ENCODE measurements at places on chromosomes 7 and 10.

GRCh38 chr7:38858259-38858884 is 50.6 kb downstream of the VPS41 start:
- no peak for DNase-seq

DNA sequence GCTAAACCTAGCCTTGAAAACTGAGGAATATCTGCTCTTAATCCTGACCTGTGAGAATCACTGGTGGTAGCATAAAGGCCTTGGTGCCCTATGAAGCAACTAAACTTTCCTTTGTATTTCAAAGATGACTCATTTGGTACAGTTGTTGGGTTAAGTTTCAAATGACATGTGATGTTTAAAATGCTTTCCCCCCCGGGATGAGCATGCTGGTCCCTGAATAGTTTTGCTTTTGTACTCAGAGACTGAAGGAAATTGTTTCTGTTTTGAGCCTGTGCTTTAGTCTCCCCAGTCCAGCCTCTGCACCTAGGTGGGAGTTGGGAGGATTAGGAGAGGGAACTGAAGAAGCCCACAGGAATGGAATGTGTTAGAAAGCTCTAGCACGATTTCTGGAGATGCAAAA is 258.9 kb upstream of the NPY start:
- DNase-seq, result no peak

- no peak for DNase-seq
Observed at GRCh38 chr7:22872096-22872807, 49.6 kb upstream of the TOMM7 start.

DNA sequence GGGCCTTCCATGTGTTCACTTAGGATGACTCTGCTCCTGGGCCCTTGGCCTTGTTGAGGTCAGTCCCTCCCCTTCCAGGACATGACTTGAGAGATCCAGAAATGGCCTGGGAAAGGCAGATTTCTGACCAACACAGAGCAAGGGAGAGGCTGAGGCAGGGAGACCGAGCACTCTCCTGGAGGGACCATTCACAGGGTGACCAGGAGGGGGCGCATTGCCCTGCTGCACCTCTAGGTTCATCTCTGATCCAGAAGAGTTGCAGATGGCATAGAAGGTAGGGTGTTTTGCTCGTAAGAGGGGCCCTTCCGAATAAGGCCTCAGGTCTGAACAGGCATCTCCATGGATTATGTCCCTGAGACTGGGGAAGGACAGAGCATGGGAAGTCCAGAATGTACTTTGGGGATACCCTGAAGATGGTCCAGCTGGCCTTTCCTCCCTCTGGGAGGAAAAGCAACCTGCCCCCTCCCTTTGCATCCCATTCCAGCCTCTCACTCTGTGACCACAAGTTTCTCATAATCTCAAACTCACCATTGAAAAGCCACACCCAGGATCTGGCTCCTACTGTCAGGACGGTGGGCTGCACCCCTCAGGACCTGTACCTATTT is 6.6 kb downstream of the DMBT1 start:
- no peak for DNase-seq

DNA sequence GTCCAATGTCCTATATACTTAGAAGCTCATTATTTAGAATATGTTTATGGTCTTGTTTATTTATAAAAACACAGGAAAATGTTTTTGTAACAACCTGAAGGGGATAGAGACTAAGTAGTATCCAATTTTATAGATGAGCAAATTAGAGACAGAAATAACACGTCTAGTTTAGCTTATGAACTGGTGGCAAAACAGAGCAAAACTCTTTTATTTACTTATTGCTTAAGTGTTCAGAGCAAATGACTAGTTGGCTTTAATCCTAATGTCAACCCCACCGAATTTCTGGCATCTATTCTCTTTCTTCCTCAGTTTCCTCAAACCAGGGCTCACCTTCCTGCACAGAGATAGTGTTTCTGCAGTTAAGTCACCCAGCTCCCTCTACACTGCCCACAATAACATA is 792.8 kb downstream of the REEP3 start:
- no peak for DNase-seq

GRCh38 chr7:155998328-155998691 is 186.0 kb upstream of the SHH start:
- DNase-seq, result peak; percentile 72

- DNase-seq, result no peak
Observed at GRCh38 chr7:112162142-112162766, 43.9 kb downstream of the DOCK4 start.

DNA sequence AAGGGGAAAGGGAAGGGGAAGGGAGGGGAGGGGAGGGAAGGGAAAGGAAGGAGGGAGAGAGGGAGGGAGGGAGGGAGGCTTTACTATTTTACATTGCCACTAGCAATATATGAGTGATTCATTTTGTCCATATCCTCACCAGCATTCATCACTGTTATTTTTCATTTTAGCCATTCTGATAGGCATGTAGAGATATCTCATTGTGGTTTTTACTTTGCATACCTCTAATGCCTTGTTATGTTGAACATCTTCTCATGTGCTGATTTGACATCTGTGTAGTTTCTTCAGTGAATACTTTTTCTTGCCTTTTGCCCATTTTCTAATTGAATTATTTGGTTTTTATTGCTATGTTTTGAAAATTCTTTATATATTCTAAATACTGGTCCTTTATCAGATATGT is 52.7 kb downstream of the GCC1 start:
- no peak for DNase-seq

- peak; percentile 67 for DNase-seq
Observed at GRCh38 chr7:130899638-130900401, 165.8 kb upstream of the KLF14 start.

GRCh38 chr7:83339907-83340306 is 177.2 kb upstream of the PCLO start:
- DNase-seq, result no peak

GRCh38 chr10:4212111-4212630 is 427.2 kb upstream of the KLF6 start:
- no peak for DNase-seq

DNA sequence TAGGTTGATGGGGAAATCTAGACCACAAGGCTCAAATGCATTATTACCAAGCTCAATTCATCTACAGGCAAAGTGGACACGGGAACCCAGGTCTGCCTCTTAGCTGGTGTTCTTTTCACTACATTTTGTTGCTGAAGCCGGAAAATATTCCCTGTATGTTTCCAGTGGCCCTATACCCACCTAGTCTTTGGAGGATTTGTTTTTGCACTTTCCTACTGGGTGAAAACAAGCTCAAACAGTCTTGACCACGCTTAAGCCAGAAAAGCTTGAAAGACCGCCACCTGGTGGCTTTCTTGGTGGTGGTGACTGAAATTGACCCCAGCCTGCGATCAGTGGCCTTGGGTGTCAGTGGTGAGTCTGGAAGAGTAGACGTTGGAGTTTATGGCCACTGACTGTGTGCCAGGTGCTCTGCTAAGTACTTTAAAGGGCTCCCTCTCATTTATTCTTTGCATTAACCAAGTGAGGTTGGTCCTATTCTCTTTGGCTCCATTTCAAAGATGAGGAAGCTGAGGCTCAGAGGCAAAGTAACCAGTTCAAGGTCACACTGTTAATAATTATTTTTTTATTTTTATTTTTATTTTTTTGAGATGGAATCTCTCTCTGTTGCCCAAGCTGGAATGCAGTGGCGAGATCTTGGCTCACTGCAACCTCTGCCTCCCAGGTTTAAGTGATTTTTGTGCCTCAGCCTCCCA is 11.1 kb upstream of the CRTAC1 start:
- DNase-seq, result peak; percentile 73

- DNase-seq, result no peak
Observed at GRCh38 chr10:71234970-71235685, 22.8 kb downstream of the UNC5B start.

- no peak for DNase-seq
Observed at GRCh38 chr7:11843113-11843765, 11.2 kb upstream of the THSD7A start.

- no peak for DNase-seq
Observed at GRCh38 chr7:69599286-69599954, 1.1 kb downstream of the AUTS2 start.

DNA sequence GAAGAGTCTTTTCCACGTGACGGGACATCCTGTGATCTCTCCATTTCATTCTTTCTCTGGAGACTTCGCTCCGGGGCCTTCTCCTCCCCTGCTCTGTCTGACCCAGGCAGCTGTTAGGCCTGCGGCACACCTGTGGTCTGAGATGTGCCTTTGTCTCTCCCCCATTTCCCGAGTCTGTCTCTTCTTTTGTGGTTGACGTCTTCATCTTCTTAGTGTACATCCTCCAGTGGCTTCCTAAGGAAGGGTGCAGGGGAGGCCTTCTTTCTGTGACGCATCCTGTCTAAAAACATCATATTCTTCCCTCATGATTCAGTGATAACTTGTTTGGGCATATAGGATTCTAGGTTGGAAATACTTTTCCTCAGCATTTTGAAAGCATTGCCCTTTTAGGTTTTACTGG is 17.2 kb upstream of the ATP6V0E2 start:
- no peak for DNase-seq

- DNase-seq, result no peak
Observed at GRCh38 chr10:103814626-103815370, 40.6 kb downstream of the SH3PXD2A start.

DNA sequence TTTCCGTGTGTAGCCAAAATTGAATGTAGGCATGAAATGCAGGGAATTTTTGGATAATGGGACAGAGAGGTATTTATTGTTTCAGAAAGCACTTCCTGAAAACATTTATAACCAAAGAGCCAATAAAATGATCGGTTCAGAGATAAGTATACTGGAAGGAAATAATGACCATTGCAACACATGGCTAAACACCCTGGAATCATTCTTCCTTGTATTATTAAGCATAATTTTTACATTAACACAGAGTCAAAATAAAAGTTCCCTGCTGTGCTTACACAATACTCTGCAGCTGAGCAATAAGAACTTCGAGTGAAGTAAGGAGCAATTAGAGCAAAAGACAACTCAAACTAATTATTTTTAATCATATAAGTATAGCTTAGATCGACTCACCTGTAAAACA is 648.3 kb downstream of the TNS3 start:
- no peak for DNase-seq

GRCh38 chr7:39228946-39229345 is 251.2 kb downstream of the POU6F2 start:
- DNase-seq, result no peak

- no peak for DNase-seq
Observed at GRCh38 chr10:131187926-131188325, 123.6 kb downstream of the TCERG1L start.

DNA sequence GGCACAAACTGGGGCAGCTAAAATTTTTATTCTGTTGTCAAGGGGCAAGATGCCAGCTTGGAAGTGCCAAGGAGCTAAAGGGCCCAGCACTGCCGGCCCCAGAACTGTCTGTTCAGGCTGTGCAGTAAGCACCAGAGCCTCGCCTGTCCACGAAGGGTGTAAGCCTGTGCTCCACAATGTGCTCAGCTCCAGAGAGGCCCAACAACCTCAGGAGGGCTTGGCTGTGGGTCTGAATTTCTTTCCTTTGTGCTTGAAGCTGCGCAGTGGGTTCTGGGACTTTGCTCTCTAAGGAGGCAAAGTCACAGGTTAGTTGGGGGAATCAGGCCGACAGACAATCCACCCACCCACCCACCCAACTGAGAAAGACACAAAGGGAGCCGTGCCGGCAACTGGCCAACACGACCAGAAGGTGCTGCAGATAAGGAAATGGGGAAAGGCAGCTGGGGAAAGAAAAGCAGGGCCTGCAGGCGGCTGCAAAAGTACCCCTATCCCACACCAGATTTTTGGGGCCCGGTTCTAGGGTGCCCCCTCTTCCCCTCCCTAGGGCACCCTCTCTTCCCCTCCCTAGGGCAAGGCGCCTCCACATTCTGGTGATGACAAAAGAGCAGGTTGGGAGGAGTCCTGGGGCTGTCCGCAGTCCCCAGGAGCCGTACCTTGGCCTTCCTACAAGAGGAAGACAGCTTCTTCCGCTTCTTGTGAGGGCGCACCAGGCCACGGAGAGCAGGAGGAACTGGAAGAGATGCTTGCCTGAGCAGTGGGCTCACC is 7.7 kb downstream of the DDX56 start:
- no peak for DNase-seq

GRCh38 chr7:6442114-6442513 is 5.6 kb downstream of the DAGLB start:
- no peak for DNase-seq

GRCh38 chr10:34731885-34732701 is 83.0 kb downstream of the PARD3 start:
- no peak for DNase-seq

- no peak for DNase-seq
Observed at GRCh38 chr10:70567603-70568002, 34.9 kb downstream of the PRF1 start.

DNA sequence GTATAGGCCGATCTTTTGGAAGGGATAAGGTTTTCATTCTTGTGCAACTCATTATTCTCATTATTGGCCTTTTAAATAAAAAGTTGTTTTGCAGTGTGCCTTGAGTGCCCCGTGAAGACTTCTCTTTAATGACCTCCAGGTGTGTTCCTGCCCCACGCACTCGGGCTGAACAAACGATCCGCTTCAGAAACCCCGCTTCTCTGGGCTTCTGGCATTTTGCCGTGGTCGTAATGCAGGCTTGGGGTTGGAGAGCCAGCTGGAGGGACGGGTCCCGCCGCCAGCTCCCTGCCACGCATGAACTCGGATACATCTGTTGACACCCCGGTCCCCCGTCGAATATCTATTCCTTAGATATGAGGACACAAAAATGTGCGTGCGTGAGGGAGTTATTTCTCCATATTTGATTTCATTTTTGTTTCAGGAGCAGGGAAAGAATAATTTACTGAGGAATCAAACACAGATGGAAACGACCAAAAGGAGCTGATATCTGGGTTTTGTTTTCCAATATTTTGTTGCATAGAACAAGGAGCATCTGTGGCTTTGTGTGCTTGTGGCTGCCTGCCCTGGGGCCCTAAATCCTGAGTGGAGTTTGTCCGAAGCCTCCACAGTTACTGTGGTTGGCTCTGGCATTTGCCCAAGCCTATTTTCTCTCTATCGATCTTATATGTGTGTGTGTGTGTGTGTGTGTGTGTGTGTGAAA is 17.0 kb upstream of the TTYH3 start:
- no peak for DNase-seq

DNA sequence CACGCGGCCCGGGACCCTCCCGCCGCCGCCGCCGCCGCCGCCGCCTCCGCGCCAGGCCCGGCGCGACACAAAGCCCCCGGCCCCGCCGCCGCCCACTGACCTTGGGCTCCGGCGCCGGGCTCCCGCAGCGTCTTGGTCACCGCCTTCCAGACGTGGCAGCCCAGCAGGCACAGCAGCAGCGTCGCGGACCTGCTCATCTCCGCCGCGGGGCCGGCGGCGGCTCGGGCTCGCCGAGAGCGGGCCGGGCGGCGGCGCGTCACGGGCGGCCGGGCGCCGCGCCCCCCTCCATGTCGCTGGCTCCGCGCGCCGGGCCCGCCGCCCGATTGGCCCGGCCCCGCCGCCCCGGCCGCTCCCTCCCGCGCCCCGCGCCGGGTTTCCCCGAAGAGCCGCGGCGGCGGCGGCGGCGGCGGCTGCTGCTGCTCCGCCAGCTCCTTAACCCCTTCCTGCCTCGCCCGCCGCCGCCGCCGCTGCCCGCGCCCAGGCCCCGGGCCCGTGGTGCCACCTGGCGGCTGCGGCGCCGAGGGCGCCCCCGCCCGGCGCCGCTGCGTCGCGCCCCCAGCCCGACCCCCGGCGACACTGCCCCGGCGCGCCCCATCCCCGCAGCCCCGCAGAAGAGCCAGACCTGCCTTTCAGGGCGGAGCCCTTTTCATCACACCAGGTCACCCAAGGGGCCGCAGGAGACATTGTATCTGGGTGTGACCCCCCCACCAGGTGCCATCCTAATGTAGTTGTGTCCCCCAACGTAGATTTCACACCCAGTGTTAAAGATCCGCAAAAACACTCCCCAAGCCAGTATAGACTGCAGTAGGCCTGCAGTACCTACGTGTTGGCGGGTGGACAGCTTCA is at the start of gene FAM171A1:
FAM171A1 (minus strand) TSS at position 434 of the 846 bp plus-strand sequence; CDS start at position 197, 237 bp downstream.
- peak; percentile 72 for DNase-seq

- peak; percentile 33 for DNase-seq
Observed at GRCh38 chr7:88095-88926, 104.1 kb upstream of the FAM20C start.
